ENCODE measurements at places on chromosomes 3 and 15.

DNA sequence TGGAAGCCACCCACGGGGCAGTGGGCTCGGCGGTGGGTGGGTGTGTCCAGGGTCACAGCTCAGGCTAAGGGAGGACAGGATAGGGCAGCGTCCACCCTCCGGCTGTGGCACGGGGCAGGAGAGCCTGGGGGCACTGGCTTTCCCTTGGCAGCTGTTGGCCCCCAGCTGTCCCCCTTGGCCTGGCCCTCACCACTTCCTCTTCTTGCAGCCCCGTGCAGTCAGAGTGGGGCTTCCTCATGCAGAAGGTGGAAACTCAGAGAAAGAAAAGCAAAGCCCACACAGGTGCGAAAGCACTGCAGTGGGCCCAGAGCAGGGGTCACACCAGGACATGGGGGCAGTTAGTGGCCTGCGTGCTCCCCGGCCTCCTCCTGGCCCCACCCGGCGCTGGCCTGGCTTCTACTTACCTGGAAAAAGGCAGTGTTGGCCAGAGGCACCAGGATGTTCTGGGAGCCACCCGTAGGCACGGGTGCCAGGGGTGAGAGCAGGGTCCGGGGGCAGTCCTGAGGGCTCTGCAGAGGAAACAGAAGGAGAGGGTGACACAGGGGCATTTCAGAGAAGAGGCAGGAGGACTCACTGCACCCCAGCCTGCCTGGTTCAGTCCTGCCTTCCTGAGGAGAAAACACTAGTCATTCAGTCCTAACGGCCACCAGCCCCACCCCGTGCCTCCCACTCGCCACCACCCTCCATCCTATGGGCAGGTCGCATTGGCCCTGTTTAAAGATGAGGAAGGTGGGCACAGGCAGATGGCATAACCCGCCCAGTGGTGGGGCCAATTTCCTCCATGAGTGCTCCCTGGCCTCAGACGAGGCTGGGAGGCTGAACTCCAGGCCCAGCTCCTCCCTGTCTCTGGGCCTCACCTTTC lies 28.3 kb downstream of the PLXND1 start:
- DNase-seq = no peak

GRCh38 chr3:94440767-94441493 lies 378.1 kb downstream of the NSUN3 start:
- DNase-seq = no peak

GRCh38 chr15:62494197-62494596 lies 329.1 kb upstream of the C2CD4B start:
- no peak for DNase-seq

GRCh38 chr3:6097021-6097420 lies 763.9 kb upstream of the GRM7 start:
- no peak for DNase-seq

DNA sequence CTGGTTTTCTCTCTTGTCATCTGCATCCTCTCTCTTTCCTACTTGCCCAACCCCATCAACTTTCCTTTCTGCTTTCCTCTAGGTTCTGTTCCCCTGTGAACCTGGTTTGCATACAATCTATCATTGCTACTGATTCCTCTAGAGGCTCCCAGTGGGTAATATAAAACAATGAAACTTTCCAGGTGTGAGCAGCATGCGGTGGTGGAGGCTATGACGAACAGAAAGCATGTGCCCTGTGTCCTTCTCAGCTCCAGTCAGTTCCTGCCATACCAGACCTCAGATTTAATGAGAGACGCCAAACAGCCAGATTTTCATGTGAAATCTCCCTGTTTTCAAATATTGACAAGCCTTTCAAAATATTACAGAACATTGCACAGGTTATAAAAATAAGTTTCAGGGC lies 3.5 kb upstream of the ACAP2 start:
- no peak for DNase-seq

DNA sequence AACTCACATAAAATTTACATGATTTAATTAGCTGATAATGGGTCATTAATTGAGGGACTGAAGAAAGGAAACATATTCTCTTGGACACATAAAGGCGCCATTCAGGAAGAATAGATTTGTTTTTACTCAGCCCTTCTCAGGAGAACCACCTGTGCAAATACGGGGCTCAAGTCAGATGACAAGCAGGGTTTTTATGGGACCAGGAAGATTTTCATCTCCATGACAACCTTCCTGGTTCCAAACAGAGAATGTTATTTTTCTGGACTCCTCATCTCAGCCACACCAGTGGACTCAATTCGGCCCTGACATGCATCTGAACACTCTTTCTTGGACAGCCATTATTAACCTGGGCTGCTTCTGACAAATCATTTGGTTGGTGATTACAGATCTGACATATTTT lies 120.5 kb downstream of the PDZRN3 start:
- DNase-seq = no peak

- DNase-seq = peak; percentile 5
Measured at GRCh38 chr15:85831415-85832113, 36.8 kb upstream of the KLHL25 start.

- no peak for DNase-seq
Measured at GRCh38 chr15:67976506-67977073, 77.5 kb upstream of the PIAS1 start.

GRCh38 chr3:122590610-122591009 lies 13.2 kb downstream of the PARP15 start:
- DNase-seq = no peak

DNA sequence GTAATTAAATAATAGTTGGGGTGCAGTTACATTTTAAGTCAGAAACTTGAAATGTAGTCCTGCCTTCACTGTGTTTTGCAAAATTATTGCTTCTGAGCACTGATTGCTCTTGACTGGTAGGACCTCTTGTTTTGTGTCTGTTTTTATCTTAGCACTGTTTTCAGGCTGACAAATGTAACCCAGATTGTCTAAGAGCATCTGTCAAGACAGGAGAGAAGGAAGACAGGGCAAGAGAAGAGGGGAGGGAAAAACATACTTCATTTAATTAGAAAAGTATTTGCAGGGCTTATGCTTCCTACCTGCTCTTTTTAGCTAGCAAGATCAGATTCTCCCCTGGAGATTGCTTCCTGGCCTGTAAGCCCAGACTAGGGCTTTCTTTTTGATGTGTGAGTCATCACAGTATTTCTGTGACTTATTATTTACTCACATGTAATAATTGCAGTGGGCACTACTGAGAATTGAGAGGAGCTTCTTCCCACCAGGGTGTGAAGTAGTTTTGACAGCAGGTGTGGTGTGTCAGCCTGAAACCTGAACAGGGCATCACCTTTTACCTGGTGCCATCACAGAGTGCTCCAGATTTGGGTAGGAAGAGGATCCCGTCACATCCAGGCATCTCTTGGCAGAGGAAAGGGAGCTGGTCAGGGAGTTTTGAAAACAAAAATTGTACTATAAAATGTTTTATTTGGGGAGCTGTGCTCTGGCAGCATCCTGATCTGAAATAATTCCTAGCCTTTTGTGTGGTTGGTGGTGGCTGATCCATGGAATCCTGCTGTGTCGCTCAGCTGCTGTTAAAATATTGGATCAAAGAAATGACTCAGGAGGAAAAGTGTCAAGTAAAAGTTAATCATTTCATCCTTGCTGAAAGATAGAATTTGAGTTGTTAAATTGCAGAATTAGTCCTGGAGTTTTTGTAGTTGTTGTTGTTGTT lies 98.2 kb downstream of the TMEM108 start:
- DNase-seq = no peak

- no peak for DNase-seq
Measured at GRCh38 chr3:57151021-57151449, 14.1 kb downstream of the IL17RD start.

DNA sequence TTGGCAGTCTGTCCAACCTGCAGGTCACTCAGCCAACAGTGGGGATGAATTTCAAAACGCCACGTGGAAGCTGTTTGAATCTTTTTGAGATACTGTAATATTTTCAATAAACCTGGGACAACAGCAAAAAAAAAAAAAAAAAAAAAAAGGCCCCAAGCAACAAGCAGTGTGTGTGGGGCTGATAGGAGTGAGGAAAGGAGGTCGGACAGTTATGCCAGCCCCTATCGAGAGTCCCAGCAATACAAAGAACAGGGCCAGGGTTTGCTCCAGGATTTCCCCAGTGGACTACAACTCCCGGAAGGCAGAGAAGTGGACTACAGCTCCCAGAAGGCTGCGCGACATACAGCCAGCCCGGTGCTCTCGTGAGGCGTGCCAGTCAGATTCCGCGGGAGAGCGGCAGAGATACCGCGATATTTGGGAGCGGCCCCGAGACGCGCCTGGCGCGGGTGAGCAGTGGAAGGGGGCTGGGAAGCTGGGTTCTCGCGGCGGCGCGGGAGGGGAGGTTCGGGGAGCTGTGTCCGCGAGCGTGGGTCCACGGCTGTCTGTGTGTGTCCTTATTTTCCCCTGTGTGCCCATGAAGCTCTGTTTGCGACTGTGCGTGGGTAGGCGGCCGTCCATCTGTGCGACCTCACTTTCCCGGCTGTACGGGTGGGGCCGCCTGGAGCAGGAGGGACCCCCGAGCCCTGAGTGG lies at the start of gene PPCDC:
PPCDC (plus strand) TSS at position 410 of the 691 bp plus-strand sequence. CDS start 4,729 bp downstream, outside the sequence.
- peak; percentile 86 for DNase-seq

GRCh38 chr3:30649572-30650318 lies 43.3 kb downstream of the TGFBR2 start:
- DNase-seq = no peak

DNA sequence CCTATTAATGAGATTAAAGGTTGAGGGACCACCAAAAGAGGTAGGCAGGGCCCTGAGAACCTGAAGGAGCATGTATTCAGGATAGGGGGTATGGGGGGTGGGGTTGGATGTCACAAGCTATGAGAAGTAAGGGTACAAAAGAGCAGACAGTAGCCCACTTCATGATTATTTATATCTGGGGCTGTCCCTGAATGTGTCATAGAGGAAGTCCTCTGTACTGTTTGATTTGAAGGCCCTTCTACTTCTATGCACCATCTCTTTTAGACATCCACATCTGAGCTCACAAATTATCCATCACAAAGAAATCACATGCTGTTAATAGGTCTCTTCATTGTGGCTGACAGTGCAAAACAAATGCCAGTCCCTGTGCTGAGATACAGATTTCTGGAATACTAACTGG lies 68.6 kb downstream of the FHIT start:
- no peak for DNase-seq

DNA sequence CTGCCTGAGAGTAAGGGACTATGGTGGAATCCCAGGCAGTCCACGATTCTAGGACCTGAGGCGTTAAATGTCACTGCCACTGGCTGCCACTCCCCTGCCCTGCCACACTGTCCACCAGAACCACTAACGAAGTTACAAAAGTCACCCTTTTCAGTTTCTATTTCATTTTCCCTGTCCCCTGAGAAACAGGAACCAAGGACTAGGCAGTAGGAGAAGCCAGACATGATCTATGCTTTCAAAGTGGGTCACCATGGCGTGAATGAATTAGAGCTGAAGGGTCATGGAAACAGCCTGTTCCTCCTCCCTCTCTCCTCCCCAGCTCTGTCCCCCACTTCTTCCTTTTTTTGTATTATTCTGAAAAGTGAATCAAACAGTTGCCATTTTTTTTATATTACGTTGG lies 9.1 kb upstream of the ADPRH start:
- no peak for DNase-seq

- DNase-seq = no peak
Measured at GRCh38 chr3:31390466-31390865, 142.3 kb upstream of the STT3B start.

DNA sequence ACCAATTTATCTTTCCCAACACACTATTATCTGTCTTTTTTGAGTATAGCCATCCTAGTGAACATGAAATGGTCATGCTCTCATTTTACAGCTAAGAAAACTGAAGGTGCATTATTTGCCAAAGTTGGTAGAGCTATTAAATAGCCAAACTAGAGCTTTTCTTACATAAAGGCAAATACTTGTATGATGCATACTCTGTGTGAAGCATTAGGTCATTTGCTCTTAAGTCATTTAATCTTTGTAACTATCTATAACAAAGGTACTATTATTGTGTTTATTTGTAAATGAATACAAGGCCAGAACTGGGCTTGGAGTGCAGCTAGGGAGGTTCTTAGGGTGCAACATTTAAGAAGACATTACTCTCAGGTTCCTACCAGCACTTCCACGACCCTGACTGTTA lies 123.7 kb downstream of the THSD4 start:
- no peak for DNase-seq

GRCh38 chr3:6179761-6180160 lies 681.2 kb upstream of the GRM7 start:
- no peak for DNase-seq

DNA sequence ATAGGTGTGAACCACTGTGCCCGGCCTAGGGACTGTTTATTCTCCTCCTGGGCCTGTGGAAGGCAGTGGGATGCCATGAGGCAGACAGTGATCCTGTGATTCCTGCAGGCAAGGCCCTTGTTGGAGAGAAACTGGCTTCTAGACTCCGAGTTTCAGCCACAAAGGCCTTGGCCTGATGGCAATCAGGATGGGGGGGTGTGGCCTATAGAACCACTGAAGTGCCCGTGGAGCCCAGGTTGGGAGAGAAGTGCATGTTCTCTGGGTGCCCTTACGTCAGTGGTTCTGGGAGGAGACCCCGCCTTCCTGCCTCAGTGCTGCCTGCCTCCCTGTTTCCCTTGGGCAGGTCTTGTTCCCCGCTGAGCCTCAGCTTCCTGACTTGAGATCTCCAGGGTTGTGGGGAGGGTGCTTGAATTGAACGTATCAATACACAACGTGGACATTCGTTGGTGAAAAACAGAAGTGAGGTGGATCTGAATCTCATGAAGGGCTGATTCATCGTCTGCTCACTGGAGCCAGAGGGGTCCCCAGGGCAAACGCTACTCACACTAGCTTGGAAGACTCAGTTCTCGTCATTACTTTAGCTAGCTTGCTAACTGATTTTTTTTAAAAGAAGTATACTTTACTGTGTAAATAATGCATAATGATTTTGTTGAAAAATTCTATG lies 31.8 kb downstream of the IRAK2 start:
- DNase-seq = no peak

DNA sequence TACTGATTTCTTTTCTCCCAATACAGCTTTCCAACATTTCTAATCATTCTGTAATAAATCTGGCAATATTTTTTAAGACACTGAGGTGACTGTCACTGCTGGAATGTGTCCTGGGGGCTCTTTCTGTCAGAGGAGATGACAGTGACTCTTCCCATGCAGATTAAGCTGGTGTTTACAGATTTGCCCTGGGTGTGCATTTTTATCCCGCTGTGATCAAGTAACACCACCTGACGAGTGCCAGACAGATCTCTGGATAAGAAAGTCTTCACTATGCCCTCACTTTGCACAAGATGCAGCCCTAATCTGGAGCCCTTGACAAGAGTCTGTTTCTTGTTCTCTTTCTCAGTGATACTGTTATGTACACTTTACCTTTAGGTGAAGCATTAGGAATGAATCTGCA lies 477.7 kb downstream of the ZIC1 start:
- DNase-seq = no peak

DNA sequence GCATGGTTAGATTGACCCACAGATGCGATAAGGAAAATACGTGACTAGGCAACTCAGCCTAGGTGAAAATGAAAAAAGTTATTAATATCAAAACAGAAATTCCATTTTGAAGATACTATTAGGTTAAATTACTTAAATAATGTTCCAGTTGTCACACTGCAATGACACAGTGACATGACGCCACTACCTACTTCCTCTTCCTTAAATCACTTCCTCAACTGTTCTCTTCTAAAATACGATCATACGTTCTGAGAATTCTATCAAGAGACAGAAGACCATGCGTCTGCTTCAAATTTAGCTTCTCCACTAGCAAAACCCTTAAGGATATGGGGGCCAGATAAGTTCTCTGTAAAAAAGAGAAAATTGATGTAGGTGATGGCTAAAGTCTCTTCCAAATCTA lies 18.2 kb downstream of the CMTM6 start:
- DNase-seq = no peak

All from stimulated activated CD8-positive, alpha-beta memory T cell treated with anti-CD3 and anti-CD28 coated beads, Interleukin-4, amount 100 ng/mL, for 24 hours (primary cell).